ENCODE measurements at places on chromosomes 1 and 21.

DNA sequence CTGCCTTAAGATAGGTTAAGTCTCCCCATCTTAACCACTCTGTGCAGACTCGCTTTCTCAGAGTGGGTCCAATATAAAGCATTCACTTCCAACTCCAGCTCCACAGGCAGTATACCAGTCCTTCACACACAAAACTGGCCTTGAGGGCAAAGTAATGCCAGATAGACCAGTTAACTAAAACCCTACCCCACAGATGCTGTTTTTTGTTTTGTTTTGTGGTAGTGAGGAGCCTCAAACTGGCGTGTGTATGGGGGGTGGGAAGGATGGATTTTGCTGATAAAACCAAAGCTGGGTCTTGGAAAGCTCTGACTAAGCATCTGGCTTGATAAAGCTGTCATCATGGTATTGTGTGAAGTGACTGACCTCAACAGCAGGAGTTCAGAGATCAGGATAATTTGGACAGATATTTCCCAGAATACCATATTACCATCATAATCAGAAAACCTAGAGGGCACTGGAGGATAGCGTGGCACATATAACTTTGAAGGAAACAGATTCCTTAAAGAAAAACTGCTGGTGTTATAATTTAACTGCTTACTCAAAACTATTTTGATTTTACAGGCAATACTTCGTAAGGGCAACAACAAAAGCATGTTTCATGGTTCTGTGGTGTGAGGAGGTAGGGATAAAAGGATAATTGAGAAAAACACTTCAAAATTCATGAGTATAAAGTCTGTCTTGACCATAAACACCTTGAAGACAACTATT lies 29.6 kb upstream of the CPLANE2 start:
- no peak for DNase-seq

DNA sequence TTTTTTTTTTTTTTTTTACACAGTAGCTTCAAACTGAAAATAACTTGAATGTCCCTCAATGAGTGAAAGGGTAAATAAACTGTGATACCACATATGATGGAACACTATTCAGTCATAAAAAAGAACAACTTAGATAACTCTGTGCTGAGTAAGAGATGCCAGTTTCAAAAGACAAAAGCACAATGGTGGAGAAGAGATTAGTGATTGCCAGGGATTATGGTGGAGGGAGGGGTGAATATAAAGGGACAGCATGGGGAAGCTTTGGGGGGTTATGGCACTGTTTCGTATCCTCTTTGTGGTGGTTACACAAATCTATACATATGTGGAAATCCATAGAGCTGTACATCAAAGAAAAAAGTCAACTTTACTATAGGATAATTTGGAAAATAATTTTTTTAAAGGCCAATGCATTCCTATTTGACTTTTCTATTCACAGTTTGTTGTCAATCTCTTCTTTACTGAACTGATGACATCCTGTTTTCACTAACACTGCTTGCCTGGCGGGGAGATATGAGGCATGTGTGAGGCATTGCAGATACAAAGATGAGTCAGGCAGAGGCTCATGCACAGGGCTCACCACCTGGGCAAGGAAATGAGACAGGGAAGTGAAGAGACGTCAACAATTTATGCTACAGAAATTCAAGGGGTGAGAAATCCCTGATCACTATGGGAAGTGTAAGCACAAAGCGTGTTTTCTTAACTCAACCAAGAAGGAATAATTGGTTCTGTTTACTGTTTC lies 302.7 kb downstream of the DUSP10 start:
- DNase-seq = no peak

DNA sequence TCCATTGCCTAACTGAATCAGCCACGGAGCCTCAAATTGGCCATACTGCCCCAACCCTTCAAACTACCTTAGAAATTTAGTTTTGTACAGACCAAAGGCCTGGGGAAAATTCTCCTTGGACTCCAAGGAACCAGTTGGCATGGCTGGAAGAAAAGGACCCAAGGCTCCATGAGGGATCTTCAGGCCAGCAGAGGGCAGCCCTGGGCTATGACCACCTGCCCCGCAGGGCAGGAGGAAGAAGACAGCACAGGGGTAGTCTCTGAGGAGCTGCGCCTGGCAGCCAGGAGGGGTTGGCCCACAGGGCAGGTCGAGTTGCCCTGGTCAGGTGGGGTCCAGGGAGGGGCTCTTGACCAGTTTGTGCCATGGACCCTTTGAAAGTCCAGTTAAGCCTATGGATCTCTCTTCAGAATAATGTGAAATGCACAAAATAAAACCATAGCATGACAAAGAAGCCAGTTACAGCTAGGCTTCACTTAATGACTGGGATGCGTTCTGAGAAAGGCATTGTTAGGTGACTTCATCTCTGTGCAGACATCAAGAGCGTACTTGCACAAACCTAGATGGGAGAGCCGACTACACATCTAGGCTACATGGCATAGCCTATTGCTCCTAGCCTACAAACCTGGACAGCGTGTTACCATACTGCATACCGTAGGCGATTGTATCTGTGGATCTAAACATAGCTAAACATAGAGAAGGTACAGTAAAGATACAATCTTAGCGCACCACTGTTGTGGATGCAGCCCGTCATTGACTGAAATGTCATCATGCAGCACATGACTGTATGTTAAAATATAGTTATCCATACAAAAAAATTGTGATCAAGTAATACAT lies 26.1 kb downstream of the CACNA1S start:
- DNase-seq = no peak

DNA sequence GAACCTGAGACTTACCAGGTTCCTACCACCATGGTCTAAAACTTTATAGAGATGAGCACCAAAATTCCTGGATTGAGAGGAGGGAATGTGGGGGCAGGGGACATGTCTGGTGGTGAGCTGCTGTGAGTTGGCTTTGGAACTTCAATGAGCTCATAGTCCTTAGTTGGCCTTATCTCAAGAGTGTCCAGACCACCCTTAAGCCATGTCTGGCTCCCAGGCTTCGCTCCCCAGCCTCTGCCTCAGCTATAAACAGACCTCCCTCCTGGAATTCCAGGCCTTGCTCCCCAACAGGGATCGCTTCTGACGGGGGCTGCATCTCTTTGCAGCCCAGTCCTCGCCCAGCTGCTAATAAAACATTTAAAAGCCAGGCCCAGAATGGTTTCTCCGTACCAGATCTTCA lies 19.5 kb downstream of the ATF3 start:
- no peak for DNase-seq

DNA sequence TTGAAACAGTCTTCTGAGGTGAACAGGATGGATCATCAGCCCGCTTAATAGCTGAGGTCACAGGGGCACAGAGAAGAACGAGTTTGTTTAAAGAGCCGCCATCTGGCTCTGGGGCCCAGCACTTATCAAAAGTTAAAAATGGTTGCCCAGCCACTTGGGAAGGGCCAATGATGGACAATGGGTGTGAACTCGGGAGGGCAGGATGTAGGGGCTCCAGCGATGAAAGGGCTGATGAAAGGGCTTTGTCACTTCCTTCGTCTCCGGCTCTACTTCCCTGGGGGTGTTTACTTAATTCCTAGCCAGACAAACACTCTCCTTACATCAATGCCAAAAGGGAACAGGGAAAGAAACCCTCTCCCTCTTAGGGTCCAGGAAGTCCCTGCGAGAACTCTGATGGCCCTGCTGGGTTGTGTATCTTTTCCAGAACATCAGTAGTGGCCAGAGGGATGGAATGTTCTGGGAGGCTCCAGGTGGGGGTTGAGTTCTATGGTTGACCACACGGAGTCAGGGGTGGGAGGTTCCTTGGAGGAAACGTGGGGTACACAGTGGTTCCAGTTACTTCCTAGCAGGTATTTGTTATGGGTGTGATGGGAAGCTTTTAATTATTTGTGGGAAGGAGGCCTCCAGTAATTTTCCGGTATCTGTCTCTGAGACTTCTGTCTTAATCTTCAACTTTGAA lies 9.0 kb upstream of the ABCG1 start:
- DNase-seq = no peak

- no peak for DNase-seq
These were observed 5.2 kb downstream of the GRIK3 start for GRCh38 chr1:37028981-37029617.

DNA sequence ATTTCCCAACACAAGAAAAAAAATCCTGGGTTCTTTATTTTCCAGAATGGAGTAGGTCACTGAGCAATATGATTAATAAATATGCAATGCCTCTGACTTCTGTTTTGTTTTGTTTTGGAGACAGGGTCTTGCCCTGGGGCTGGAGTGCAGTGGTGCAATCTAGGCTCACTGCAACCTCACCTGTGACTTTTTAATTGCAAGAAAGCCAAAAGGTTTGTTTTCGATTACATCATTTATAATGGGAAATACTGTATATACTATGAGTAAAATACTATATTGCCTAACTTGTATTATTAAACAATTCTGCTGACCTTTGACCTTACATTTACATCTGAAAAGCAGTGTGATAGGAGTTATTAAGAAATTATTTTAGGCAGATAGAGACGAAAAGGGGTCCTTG lies 11.6 kb upstream of the CD46 start:
- no peak for DNase-seq

GRCh38 chr21:34091607-34092006 lies 18.2 kb downstream of the MRPS6 start:
- DNase-seq = no peak

GRCh38 chr1:110208916-110209645 lies 1.0 kb upstream of the KCNC4 start:
- DNase-seq = no peak

DNA sequence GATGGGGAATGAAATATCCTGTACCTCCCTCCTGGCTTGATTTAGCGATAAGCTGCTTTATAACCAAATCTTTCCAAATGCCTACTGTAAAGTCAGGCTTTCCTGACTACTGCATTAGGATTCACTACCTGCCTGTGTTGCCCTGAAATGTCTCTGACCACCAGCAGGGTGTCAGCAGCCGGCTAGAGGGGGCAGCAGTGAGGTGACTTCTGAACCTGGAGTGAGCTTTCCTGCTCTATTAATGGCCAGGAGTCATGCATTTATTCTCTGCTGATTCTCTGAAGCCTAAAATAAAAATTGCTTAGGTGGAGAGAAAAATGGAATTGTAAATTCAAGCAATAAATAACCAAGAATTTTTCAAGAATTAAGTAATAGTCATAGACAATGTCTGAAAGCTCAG lies 2.5 kb downstream of the BACE2 start:
- DNase-seq = no peak

DNA sequence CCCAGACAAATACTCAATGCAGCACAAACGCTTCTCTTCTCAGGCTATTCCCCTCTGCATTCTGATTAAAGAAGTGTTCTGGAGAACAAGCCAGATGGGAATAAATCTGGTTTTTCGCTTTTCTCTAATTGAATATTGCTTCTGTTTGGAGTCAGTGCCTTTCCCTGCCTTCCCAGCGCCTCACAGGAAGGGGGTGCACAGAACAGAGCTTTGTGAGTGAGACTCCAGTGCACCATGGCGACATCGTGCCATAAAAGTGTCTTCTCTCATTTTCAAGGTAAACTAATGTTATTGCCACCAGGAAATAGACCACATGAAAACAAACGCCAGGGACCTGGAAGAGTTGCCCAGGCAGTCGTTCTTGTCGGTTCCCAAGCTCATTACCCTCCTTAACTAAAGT lies 43.6 kb upstream of the SLC45A1 start:
- no peak for DNase-seq

GRCh38 chr1:96080925-96081324 lies 640.7 kb upstream of the PTBP2 start:
- DNase-seq = no peak

DNA sequence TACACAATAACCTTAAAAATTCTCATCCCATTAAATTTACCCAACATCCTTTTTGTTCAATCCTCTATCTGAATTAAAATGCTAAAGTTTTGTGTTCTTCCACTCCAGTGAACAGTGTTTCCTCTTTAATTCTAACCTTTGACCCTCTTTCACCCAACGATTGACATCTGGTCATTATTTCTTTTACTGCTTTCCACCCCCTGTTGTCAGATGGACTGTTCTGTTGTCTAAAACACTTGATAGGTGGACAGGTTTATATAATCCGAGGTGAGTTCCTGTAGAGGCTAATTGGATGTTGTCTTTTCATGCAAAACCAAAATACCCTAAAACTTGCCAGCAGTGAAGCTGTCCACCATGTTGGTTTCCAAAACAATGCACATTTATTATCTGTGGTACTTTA lies 73.4 kb upstream of the SERTAD4 start:
- DNase-seq = no peak

- DNase-seq = no peak
These were observed 166.7 kb downstream of the ADGRL4 start for GRCh38 chr1:78839704-78840277.

DNA sequence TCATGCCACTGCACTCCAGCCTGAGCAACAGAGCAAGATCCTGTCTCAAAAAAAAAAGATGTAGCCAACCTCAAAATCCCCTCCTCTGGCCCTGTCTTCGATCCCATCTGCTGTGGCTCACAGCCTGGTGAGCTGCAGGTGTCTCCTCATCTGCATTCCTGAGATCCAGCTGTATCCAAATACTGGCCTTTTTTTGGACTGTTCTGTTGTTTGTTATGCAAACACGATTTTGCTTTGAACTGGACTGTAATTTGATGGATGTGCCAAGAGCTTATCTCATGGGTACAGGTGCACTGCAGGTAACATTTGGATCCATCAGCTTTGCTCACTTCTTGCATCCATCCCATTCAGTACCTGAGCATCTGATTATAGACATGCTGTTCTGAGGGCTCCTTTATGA lies 14.1 kb upstream of the FAM43B start:
- DNase-seq = no peak

Data from cortex of kidney (tissue), 1 donor.